ENCODE measurements at places on chromosomes 5 and 9. TPM values are rescaled to one million over a fixed set of nuclear protein-coding genes. Genes with fewer than 3 reads are reported as not detected.

GRCh38 chr9:130651221-130651620 lies 13.2 kb upstream of the PRDM12 start:
- DNase-seq, result no peak

DNA sequence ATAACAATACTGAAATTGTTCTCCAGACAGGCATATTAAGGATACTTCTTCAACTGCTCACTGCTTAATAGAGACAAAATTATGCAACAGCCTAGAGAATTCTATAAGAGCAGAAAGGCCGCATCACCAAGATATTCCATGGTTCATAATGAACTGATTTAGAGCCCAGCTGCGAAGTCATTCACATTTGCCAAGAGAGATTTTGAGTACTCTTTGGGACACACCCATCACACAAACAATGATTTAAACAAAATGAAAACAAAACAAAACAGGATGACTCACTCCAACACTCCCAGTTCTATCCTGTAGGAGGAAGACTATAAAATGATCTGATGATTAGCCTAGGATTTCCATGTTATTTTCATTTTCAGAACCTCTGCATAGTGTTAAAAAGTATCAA lies 145.7 kb upstream of the GNA14 start:
- DNase-seq, result no peak

DNA sequence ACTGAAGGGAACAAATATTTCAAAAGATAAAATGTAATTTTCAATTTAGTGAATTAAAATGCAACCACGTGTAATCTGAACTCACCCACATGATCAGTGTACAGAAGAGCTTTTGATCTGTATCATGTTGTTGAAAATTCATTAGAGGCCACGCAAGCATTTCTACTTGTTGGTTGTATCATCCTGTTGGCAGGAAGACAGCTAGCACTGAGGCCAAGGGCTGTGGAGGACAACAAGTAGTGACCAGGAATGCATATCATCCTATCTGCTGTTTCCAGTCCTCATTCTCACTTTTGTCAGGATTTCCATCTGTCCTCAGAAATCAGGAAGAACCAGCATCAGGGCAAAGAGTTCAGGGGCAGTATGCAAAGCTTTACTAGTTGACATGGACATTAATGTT lies 29.9 kb upstream of the CKS2 start:
- DNase-seq, result no peak

- DNase-seq, result no peak
Measured at GRCh38 chr5:137580030-137580429, 80.9 kb upstream of the SPOCK1 start.

DNA sequence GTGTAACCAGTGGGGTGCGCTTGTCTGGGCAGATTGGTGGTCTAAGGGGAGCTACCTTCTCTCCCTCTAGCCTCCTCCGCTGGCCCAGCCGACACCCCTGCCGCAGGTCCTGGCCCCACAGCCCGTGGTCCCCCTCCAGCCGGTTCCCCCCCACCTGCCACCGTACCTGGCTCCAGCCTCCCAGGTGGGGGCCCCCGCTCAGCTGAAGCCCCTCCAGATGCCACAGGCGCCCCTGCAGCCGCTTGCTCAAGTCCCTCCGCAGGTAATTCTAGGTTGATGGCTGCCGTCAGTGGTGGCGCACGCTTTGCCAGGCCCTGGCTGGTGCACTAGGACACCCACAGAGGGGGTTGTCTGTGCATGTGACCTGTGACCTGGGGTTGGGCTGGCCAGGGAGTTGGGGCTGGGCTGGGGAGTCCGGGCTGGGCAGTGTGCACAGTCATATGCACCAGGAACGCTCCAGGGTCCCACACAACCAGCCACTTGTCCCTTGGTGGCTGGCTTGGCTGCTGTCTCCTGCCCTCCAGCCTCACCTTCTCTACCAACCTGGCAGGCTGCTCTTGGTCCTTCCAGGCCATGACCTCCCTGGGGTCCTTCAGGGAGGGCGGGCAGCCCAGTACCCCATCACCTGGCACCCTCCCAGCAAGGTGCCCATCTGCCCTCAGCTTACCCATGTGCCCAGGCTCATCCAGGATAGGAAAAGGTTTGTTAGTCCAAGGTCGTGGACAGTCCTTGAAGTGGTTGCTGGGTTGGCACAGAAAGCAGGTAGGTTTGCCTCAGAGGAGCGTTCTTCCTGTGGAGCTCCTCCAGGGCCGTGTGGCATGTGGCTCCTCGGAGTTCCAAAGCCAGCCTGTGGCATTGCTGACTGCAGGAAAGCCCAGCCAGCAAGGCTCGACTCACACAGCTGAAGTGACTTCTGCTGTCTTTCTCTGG lies 73.2 kb downstream of the WNK2 start:
- DNase-seq, result no peak

DNA sequence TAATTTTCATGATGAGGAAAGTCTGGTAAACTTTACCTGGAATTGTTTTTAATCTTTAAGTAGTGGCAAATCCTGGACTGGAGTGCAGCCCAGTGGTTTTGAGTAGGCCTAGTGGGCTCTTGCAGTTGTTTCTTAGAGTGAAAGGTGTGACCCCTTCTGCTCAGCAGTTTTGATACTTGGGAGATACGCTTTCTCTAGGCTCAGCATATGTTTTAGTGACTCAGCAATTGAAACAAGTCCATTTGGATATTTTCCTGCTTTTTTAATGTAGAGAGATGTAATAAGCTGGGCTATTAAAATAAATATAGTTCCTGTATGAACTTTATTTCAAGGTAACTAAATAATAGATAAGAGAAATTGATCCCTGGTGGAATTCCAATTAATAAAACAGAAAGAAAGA lies 6.0 kb downstream of the POLR3G start:
- no peak for DNase-seq

The INSYN2B gene
- total RNA-seq, result 1.7 TPM

GRCh38 chr5:73215891-73216610 lies 43.1 kb downstream of the TMEM174 start:
- DNase-seq, result no peak

The IL3 gene
- total RNA-seq, result not detected

The BTNL9 gene
- 0.22 TPM for total RNA-seq

All from epithelial cell of proximal tubule (primary cell).